Thymus (tissue), 14 donors: ENCODE measurements at places on chromosomes 2 and 18. TPM values are rescaled to one million over a fixed set of nuclear protein-coding genes. Genes with fewer than 3 reads are reported as not detected.

GRCh38 chr2:241568726-241569125, 10.2 kb downstream of the BOK start:
- no peaks in the 10 kb centered on the region for H3K4me1 ChIP-seq
- no peaks in the 10 kb centered on the region for H3K36me3 ChIP-seq
- DNase-seq = no peak

Gene TMEM182
- 2.6 TPM for polyA plus RNA-seq

- no peak for DNase-seq
- peaks cover 4% of the 10 kb centered on the region for H3K4me1 ChIP-seq
- H3K27ac ChIP-seq = no peak overlapping the region
- no peaks in the 10 kb centered on the region for H3K27me3 ChIP-seq
- no peak overlapping the region for H3K4me3 ChIP-seq
These were observed 108.5 kb downstream of the WDSUB1 start for GRCh38 chr2:159177957-159178356.

- no peaks in the 10 kb centered on the region for H3K36me3 ChIP-seq
- H3K4me1 ChIP-seq = no peaks in the 10 kb centered on the region
- H3K27ac ChIP-seq = no peak overlapping the region
- H3K4me3 ChIP-seq = no peak overlapping the region
These were observed 25.1 kb upstream of the SOS1 start for GRCh38 chr2:39145906-39146421.

- H3K4me3 ChIP-seq = no peak overlapping the region
- H3K36me3 ChIP-seq = no peaks in the 10 kb centered on the region
- H3K4me1 ChIP-seq = peaks cover 5% of the 10 kb centered on the region
- no peaks in the 10 kb centered on the region for H3K27me3 ChIP-seq
- H3K27ac ChIP-seq = no peak overlapping the region
These were observed 232.0 kb downstream of the ANAPC1 start for GRCh38 chr2:111652038-111652437.

GRCh38 chr18:74388227-74388626, 68.9 kb downstream of the DIPK1C start:
- no peaks in the 10 kb centered on the region for H3K27me3 ChIP-seq
- no peak overlapping the region for H3K27ac ChIP-seq
- no peak for DNase-seq
- no peak overlapping the region for H3K4me3 ChIP-seq

DNA sequence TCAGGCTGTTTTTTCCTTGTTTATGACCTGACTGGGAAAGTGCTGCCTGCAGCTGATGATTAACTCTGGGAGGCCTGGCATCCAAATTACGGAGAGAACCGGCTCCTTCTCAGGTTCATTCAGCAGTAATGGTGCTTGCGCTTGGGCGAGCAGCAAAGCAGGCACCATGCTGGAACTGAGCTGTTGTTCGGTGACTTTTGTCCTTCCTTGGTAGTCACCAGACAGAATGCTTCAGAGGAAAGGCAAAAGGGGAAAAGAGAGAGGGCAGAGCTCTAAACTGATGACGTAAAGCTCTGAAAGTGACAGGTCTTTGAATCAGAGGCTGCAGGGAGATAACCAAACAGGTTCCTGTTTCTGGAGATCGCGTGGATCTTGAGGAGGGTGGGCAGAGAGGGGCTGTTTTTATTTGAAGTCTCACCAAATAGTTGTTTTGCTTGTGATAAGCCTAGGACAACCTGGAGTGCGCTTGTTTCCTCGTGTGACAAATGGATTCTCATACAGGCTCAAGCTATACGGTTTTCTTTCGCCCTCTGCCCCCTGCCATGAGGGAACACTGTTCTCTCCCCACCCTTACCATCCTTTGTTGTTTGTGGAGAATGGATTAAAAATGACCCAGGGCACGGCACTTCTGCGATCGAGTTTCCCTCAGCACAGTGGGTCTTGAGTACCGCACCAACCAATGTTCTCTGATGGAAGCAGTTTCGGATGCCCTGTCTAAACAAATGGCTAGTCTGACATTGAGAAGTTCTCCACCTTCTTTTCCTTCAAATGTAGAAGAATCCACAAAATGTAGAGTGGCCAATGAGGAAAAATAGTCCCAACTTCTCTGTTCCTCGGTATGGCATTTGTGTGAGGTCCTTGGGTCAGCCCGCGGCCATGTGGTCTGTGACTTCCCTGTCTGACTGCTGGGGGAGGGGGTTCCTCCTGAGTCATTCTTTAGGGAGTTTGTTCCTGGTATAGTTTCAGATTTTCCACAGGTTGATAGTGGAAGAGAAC, 1.3 kb downstream of the RASGRP3 start:
- DNase-seq = no peak
- peaks cover 10% of the 10 kb centered on the region for H3K4me1 ChIP-seq
- peak overlapping the region; percentile 36 for H3K27ac ChIP-seq
- H3K27me3 ChIP-seq = no peaks in the 10 kb centered on the region
- no peaks in the 10 kb centered on the region for H3K36me3 ChIP-seq
- peak overlapping the region; percentile 64 for H3K4me3 ChIP-seq

DNA sequence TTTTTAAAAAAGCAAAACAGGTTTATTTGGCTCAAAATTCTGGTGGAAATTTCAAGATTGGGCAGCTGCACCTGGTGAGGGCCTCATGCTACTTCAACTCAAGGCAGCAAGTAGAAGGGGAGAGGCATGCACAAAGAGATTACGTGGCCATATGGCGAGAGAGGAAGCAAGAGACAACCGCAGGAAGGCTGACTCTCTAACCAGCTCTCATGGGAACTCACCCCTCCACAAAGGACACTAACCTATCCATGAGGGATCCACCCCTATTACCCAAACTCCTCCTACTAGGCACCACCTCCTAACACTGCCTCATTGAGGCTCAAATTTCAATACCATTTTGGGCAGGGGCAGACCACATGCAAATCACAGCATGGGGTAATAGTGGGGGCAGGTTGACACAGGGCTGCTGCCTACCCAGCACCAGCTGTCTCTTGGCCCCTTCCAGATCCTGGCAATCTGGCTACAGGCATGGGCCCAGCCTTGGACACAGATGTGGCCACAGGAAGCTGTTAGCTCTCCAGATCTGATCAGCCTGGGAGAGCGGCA, 2.0 kb upstream of the CAPN10 start:
- H3K4me3 ChIP-seq = no peak overlapping the region
- H3K27ac ChIP-seq = no peak overlapping the region
- no peaks in the 10 kb centered on the region for H3K27me3 ChIP-seq
- peaks cover 29% of the 10 kb centered on the region for H3K4me1 ChIP-seq

- no peak overlapping the region for H3K27ac ChIP-seq
- peaks cover 78% of the 10 kb centered on the region for H3K27me3 ChIP-seq
- no peak overlapping the region for H3K4me3 ChIP-seq
- H3K4me1 ChIP-seq = peaks cover 7% of the 10 kb centered on the region
These were observed 43.9 kb upstream of the ATP6V1B1 start for GRCh38 chr2:70891572-70892357.

DNA sequence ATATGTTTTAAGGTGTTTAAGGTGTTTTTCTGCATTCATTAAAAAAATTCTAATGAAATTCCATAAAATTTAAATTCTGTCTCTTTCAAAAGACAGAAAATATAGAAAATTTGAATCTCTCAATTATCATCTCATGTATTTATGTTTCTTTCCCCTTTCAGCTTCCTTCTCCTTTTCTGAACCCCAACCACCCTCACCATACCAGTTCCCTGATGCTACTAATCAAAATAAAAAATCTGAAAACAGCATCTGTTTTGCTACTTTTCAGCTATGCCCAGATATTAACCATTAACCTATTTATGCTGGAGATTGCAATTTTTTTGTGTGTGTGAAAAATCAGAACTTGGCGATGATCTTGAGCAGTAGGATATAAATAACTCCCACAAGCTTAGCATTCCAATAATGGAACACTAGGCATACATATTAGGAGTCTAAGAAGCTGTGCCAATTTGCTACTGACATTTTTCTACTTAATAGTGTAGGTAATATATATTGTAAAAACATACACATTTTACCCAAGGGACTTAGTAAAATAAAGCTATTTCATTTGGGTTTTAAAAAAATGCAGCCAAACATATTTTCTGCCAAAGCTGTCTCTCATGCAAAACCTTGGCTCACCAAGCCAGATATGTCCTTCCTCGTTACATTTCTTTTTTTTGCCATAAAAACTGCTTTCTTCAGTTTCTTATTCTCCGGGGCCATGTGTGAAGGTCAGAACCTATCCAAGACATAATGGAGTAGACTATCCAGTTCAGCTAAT, 32.6 kb upstream of the AGPS start:
- H3K4me1 ChIP-seq = no peaks in the 10 kb centered on the region
- H3K27ac ChIP-seq = no peak overlapping the region
- H3K4me3 ChIP-seq = no peak overlapping the region
- no peaks in the 10 kb centered on the region for H3K27me3 ChIP-seq
- no peaks in the 10 kb centered on the region for H3K36me3 ChIP-seq

GRCh38 chr18:30142870-30143269, 899.7 kb downstream of the DSC3 start:
- no peaks in the 10 kb centered on the region for H3K27me3 ChIP-seq
- no peak for DNase-seq
- H3K4me3 ChIP-seq = no peak overlapping the region
- no peak overlapping the region for H3K27ac ChIP-seq
- no peaks in the 10 kb centered on the region for H3K36me3 ChIP-seq
